ENCODE measurements at places on chromosomes 6 and 20. TPM values are rescaled to one million over a fixed set of nuclear protein-coding genes. Genes with fewer than 3 reads are reported as not detected.

TNF gene
- total RNA-seq = 0.24 TPM

- no peak overlapping the region for H3K4me3 ChIP-seq
- H3K36me3 ChIP-seq = no peaks in the 10 kb centered on the region
- DNase-seq = no peak
Measured at GRCh38 chr6:144939921-144940320, 654.8 kb downstream of the UTRN start.

- no peaks in the 10 kb centered on the region for H3K4me1 ChIP-seq
- no peaks in the 10 kb centered on the region for H3K36me3 ChIP-seq
- no peak for DNase-seq
- no peak overlapping the region for H3K27ac ChIP-seq
Measured at GRCh38 chr6:116695401-116695800, 14.4 kb downstream of the KPNA5 start.

GRCh38 chr6:12578751-12579150, 137.8 kb upstream of the PHACTR1 start:
- H3K36me3 ChIP-seq = no peaks in the 10 kb centered on the region
- no peak overlapping the region for H3K4me3 ChIP-seq
- H3K27me3 ChIP-seq = no peaks in the 10 kb centered on the region
- H3K4me1 ChIP-seq = no peaks in the 10 kb centered on the region
- DNase-seq = no peak

DNA sequence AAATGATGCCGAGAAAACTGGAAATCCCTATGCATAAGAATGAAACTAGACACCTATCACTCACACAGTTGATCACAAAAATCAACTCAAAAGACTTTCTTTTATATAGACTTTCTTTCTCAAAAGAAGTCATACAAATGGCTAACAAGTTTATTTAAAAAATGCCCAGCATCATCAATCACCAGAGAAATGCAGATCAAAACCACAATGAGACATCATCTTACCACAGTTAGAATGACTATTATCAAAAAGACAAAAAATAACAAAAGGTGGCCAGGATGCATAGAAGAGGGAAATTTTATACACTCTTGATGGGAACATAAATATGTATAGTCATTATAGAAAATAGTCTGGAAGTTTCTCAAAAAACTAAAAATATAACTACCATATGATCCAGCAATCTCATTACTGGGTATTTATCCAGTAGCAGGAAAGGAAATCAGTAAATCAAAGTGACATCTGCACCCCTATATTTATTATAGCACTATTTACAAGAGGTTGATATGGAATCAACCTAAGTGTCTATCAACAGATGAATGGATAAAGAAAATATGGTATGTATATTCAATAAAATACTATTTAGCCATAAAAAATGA, 3.4 kb upstream of the RNF217 start:
- H3K36me3 ChIP-seq = no peaks in the 10 kb centered on the region
- no peak overlapping the region for H3K27ac ChIP-seq
- no peak for DNase-seq
- H3K4me1 ChIP-seq = peaks cover 4% of the 10 kb centered on the region
- no peaks in the 10 kb centered on the region for H3K27me3 ChIP-seq

DNA sequence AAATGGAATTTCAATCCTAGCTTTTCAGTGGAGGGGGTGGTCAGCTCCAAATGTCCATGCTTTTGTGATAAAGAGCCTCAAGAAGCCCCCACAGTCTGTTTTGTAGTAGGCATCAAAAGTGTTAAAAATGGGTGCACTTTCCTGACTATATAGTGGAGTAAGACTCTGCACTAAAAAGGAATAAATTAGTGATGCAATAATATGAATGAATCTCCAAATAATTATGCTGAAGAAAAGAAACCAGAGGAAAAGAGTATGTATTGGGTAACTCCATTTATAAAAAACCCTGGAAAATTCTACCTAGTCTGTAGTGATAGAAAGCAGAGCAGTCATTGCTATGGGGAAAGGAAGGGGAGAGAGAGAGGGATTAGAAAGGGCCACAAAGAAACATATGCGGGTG, 310.4 kb upstream of the SUPT3H start:
- no peak overlapping the region for H3K27ac ChIP-seq
- no peaks in the 10 kb centered on the region for H3K4me1 ChIP-seq
- no peaks in the 10 kb centered on the region for H3K36me3 ChIP-seq
- H3K27me3 ChIP-seq = no peaks in the 10 kb centered on the region
- H3K4me3 ChIP-seq = no peak overlapping the region
- DNase-seq = no peak

- H3K27me3 ChIP-seq = no peaks in the 10 kb centered on the region
- H3K4me1 ChIP-seq = no peaks in the 10 kb centered on the region
- H3K27ac ChIP-seq = no peak overlapping the region
- no peak for DNase-seq
- no peak overlapping the region for H3K4me3 ChIP-seq
Measured at GRCh38 chr6:136467186-136467585, 83.0 kb downstream of the MAP7 start.

DNA sequence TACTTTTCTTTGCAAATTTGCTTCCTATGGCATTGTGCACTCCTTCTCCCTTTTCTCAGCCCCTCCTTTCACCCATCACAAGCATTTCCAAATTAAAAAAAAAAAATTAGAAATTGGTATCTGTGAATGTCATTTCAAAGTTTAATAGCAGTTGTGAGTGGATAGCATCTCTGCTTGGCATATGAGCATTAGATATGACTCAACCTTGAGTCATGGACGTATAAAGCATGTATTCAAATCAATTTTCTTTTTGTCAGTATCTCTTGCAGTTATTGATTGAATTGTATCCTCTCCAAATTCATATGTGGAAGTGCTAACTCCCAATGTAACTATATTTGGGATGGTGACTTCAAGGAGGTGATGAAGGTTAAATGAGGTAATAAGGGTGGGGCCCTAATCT, 60.1 kb upstream of the MAP3K7 start:
- no peaks in the 10 kb centered on the region for H3K36me3 ChIP-seq
- DNase-seq = no peak
- H3K4me1 ChIP-seq = no peaks in the 10 kb centered on the region
- no peaks in the 10 kb centered on the region for H3K27me3 ChIP-seq

DNA sequence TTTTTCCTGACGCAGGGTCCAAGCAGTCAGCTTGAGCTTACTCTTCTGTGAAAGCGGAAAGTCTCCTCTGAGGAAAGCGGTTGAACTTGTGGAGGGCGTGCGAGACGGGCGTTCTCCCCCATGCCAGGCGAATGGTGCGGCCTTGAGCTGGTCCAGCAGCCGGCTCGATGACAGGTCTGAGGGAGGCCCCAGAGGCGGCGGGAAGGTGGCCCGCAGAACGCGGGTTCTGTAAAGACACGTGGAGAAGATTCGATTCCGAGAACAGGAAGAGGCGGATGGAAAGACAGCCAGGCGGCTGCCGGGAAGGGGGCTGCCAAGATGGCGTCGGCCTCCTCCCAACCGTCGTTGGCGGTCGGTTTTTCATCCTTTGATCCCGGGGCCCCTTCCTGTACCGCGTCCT, 75.6 kb upstream of the TXNDC5 start:
- no peaks in the 10 kb centered on the region for H3K4me1 ChIP-seq
- no peak overlapping the region for H3K27ac ChIP-seq
- H3K27me3 ChIP-seq = no peaks in the 10 kb centered on the region
- no peak overlapping the region for H3K4me3 ChIP-seq

SLC26A8 gene
- not detected for total RNA-seq

CFAP61 gene
- total RNA-seq = 1.1 TPM

- no peak for DNase-seq
- no peaks in the 10 kb centered on the region for H3K27me3 ChIP-seq
- H3K4me1 ChIP-seq = no peaks in the 10 kb centered on the region
- no peak overlapping the region for H3K4me3 ChIP-seq
- no peaks in the 10 kb centered on the region for H3K36me3 ChIP-seq
- H3K27ac ChIP-seq = no peak overlapping the region
Measured at GRCh38 chr20:62739581-62740285, 31.1 kb downstream of the NTSR1 start.

DNA sequence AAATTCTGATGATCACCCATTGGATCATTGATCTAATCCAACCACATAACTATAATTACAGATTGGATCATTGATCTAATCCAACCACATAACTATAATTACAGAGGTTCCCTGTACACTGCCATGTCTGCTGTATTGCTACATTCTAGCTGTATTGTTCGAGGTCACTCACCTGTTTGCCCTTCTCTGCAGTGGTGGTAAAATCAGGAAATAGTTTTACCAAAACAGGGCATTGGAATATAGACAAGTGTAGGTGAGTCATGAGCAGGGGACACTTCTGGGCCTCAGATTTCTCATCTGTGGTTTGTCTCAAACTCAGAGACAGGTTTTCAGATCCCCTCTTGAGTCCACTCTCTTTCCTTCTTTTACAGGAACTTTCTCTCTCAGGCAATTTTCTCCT, 9.0 kb upstream of the AFDN start:
- H3K36me3 ChIP-seq = no peaks in the 10 kb centered on the region
- no peaks in the 10 kb centered on the region for H3K4me1 ChIP-seq
- DNase-seq = no peak

GRCh38 chr6:136077834-136078576, 172.1 kb downstream of the MTFR2 start:
- no peaks in the 10 kb centered on the region for H3K27me3 ChIP-seq
- no peak overlapping the region for H3K4me3 ChIP-seq
- H3K36me3 ChIP-seq = no peaks in the 10 kb centered on the region
- H3K4me1 ChIP-seq = peaks cover 4% of the 10 kb centered on the region
- no peak overlapping the region for H3K27ac ChIP-seq

GRCh38 chr6:32291543-32291942, 67.7 kb upstream of the NOTCH4 start:
- H3K4me1 ChIP-seq = no peaks in the 10 kb centered on the region
- H3K36me3 ChIP-seq = no peaks in the 10 kb centered on the region
- no peak for DNase-seq
- no peak overlapping the region for H3K27ac ChIP-seq
- H3K4me3 ChIP-seq = no peak overlapping the region
- H3K27me3 ChIP-seq = no peaks in the 10 kb centered on the region

DNA sequence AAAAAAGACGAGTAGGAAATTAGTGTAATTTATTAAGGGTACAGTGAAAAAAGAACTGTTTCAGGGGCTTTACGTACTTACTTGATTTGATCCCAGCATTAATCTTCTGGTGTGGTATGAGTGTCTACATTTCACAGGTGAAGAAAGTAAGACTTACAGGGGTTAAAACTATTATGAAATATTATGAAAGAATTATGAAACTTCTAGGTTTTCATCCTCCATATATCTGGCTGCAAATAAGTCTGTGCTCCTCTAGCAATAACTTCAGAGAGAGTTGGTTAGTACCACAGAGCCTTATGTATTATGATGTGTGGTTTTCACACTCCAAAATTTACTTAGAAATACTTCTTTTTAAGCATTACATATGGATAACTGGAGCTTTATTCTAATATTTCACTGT, 41.9 kb downstream of the ZFAND3 start:
- no peak overlapping the region for H3K27ac ChIP-seq
- no peaks in the 10 kb centered on the region for H3K27me3 ChIP-seq
- H3K4me3 ChIP-seq = no peak overlapping the region
- no peak for DNase-seq
- peaks cover 3% of the 10 kb centered on the region for H3K4me1 ChIP-seq
- no peaks in the 10 kb centered on the region for H3K36me3 ChIP-seq

DNA sequence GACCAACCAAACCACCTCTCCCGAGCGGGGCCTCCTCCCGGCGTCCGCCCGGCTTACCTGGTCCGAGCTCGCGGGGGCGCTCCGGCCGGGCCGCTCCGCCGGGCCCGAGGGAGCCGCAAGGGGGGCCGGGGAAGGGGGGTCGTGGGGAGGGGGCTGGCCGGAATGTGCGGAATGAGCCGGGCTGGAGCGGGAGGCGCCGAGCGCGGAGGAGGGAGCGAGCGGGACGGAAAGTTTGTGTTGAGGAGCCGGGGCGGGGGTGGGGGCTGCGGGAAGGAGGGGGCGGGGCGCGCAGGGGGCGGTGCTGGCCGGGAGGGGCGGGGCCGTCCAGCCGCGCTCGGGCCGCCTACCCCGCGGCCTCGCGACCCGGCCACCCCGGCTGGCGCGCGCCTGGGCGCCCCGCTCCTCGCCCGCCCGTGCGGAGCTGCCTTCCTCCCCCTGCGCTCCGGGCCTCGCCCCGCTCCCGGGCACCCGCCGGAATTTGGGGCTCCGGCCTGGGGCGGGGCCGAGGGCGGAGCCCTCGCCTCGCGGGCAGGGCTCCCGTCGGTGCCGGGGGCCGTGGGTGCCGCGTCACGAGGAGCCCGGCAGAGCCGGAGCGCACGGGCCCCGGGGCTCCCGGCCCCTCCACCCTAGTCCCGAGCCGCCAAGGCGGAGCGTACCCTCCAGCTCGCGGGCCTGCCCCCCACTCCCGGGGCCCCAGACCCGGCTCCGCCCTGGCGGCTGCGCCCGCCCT, at the start of gene TEAD3:
Gene TEAD3 (minus strand): TSS at position 239 of the 730 bp plus-strand sequence.
- no peaks in the 10 kb centered on the region for H3K36me3 ChIP-seq
- H3K27ac ChIP-seq = peak within 1 kb of the TSS; percentile 97
- H3K4me3 ChIP-seq = peak within 1 kb of the TSS; percentile 95
- H3K4me1 ChIP-seq = peaks cover 27% of the 10 kb centered on the region

DNA sequence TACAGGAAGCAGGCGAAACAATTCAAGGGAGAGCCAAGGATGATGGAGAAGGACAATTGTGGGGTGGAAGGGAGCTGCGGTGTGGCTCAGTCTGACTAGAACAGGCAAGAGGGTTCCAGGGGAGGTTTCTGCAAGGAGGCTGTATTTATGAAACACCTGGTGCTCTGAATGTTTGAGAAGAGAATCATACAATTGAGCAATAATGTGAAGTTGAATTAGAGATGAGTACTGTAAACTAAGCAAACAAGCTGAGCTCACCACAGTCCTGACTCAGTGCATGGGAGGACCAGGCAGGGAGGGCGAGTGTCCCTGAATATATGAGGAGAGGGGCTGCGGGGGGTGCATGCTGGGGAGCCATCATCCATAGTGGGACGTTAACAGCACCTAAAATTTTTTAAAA, 279.7 kb downstream of the KIF16B start:
- no peaks in the 10 kb centered on the region for H3K4me1 ChIP-seq
- H3K36me3 ChIP-seq = no peaks in the 10 kb centered on the region
- H3K4me3 ChIP-seq = no peak overlapping the region
- no peak overlapping the region for H3K27ac ChIP-seq
- no peaks in the 10 kb centered on the region for H3K27me3 ChIP-seq

DNA sequence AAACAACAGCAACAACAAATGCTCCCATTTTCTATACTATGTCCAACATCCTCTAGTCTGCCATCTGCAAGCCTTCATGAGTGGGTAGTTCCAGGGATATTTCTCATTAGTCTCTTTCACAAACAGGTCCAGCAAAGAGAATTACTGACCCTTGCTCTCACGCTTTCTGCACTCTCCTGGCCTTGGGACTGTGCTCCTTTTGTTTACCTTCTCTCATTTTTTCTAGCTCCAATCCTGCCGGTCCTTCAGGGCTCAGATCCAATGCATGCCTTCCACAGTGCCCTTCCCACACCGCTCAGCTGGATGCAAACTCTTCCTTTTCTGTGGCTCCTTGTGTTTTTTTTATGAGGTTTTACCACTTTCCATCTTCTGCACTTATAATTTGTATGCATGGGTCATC, 47.2 kb downstream of the ADTRP start:
- H3K4me1 ChIP-seq = peaks cover 2% of the 10 kb centered on the region
- H3K36me3 ChIP-seq = no peaks in the 10 kb centered on the region
- H3K27me3 ChIP-seq = no peaks in the 10 kb centered on the region
- no peak for DNase-seq
- H3K27ac ChIP-seq = no peak overlapping the region
- no peak overlapping the region for H3K4me3 ChIP-seq

- H3K36me3 ChIP-seq = no peaks in the 10 kb centered on the region
- no peak for DNase-seq
- H3K4me3 ChIP-seq = no peak overlapping the region
- H3K27me3 ChIP-seq = no peaks in the 10 kb centered on the region
- no peak overlapping the region for H3K27ac ChIP-seq
Measured at GRCh38 chr6:148548749-148549140, 198.1 kb upstream of the UST start.

RGS17 gene
- 0.30 TPM for total RNA-seq
